Fibroblast of lung (primary cell): ENCODE measurements at places on chromosomes 11 and 22.

- DNase-seq = no peak
Measured at GRCh38 chr11:78318321-78319114, 99.1 kb downstream of the GAB2 start.

GRCh38 chr22:44723801-44724200 lies 21.8 kb downstream of the PRR5 start:
- peak; percentile 20 for DNase-seq

GRCh38 chr11:3022300-3022967 lies 30.3 kb upstream of the NAP1L4 start:
- peak; percentile 35 for DNase-seq

DNA sequence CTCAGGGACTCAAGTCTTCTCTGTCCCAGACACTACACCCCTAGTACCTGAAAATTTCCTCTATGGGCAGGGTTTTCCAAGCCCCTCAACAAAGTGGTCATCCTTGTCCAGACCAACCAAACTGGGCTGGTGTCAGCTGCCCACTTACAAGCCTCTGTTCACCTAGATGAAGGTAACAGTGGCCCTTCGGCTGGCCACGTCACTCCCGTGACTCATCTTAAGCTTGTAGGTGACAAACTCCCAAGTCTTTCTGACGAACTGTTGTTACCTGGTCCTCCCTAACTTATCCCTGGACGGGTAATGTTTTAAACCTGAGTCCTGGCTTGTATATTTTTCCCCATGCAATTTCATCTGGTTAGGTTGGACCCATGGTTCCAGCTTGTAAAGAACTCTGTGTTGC lies 4.7 kb downstream of the CXCR5 start:
- DNase-seq = no peak

DNA sequence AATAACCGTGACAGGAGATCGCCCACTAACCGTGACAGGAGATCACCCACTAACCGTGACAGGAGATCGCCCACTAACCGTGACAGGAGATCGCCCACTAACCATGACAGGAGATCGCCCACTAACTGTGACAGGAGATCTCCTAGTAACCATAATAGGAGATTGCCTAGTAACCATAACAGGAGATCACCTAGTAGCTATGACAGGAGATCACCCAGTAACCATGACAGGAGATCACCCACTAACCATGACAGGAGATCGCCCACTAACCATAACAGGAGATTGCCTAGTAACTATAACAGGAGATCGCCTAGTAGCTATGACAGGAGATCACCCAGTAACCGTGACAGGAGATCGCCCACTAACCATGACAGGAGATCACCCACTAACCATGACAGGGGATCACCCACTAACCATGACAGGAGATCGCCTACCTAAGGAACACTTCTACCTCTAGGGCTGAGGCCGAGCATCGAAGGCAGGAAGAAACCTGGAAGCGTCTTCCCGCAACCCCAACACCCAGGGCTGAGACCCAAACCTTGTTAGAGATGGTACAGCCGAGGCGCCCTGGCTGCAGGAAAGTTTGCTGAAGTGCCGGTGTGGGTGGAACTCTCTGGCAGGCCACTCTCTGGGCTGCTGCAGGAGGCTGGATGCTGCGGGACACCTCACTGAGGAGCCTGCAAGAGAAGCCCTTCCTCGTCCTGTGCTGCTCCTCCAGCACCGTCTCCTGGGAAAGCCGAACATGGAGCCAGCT lies 67.5 kb upstream of the THY1 start:
- DNase-seq = no peak

- DNase-seq = no peak
Measured at GRCh38 chr11:60389279-60389910, 6.9 kb upstream of the MS4A14 start.
